Gastroesophageal sphincter (tissue), 4 donors: ENCODE measurements at places on chromosomes 5 and 9.
A peak's percentile ranks its signal among the peaks of the same experiment; 100 is the strongest.

DNA sequence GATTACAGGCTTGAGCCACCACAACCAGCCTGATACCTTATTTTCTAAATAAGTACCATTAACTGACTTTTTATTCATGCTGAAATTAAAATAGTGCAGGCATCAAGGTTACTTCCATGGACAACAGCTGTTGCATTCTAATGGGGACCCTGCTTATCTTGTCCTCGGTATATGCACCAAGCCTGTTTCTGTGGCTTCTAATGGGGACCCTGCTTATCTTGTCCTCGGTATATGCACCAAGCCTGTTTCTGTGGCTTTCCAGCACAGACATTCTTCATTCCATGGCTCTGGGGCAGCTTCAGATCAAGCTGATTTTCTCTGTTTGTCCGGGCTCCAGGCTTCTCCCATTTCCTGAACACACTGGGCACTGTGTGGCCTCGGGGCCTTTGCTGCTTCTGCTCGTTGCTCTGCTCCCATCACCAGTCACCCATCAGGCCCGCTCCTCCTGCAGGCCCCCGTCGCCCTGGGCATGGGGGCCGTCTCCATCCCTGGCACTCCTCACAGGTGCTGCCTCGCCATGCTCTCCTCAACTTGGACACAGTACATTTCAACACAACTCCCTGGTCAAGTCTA is 30.7 kb downstream of the ZNF354A start:
- ATAC-seq = no peak

- ATAC-seq = peak; percentile 95
Measured at GRCh38 chr5:169803077-169803981, 166.3 kb downstream of the DOCK2 start.

GRCh38 chr5:177429248-177430040 is 3.0 kb downstream of the GRK6 start:
- ATAC-seq = no peak

DNA sequence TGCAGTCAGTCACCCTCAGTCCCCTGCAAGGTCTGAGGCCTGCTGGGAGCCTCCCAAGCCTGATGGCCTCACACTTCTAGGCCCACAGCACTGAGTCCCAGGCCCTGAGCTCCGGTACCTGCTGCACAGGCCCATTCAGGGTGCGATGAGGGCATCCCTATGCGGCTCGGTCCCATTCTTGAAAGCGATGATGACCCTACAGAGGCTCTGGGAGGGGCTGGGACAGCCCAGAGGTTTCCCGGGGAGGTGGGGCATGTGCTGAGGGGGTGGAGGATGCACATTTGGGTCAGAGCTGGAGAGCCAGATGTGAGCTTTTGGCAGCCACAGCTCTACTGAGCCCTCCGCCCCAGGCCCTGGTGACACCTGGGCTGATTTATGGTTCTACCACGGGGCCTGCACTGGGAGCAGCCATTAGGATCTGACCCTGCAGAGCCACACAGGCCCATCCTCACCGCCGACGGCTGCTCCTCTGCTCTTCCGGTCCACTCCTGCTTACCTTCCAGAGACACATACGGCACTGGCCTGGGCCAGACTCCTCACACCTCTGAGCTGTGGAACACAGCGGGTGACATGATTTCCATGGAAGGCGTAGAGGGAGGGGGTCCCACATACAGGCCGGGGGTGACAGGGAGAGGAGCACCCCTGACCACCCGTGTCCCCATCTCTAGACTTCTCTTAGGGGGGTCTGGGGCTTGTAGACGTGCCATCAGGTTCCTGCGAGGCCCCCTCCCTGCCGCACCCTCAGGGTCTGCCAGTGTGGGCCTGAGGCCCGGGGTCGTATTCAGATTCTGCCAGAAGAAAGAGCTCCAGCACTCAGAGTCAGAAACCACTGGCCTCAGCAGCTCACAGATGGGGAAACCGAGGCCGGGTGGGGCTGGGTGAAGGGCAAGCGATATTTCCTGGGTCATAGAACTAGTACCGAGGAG is 53.4 kb downstream of the COL23A1 start:
- no peak for ATAC-seq

GRCh38 chr5:19258686-19259085 is 729.3 kb downstream of the CDH18 start:
- no peak for ATAC-seq

- ATAC-seq = no peak
Measured at GRCh38 chr5:6115852-6116251, 262.5 kb downstream of the MED10 start.

DNA sequence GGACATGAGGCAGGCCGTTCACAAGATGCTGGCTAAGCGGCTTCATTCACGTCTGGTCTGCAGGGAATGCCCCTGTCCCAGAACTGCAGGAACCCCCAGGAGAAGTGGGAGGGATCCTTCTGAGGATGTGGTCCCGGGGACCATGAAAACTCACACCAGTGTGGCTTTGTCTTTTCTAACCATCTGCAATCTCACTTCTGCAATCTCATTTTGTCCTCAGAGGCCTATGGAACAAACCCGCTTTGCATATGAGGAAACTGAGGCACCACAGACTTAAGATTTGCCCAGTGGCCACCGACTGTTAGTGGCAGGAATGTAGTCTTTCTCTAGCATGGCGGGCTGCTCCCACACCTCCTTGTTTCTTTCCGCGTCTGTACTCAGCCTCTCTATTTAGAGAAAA is 6.9 kb downstream of the CXCL14 start:
- no peak for ATAC-seq

DNA sequence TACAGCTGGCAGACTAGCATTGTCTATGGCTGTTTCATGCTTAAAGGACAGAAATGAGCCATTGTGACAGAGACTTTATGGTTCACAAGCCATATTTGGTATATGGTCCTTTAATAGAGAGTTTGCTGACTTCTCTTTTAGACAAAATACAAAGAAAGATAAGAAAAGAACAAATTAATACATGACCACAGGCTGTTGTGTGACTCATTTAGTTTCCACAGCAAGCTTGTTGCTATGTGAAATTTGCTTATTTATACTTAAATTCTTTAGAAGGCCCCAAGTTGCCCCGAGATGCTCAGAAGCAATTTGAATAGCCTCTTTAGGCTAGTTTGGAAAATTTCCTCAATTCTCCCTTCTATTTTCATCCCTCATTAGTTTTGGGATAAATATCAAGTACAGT is 315.3 kb upstream of the RPS23 start:
- ATAC-seq = no peak

GRCh38 chr5:1129711-1130055 is 17.8 kb upstream of the SLC12A7 start:
- no peak for ATAC-seq

- no peak for ATAC-seq
Measured at GRCh38 chr9:90156318-90156717, 486.3 kb downstream of the DIRAS2 start.

- ATAC-seq = no peak
Measured at GRCh38 chr9:17453751-17454150, 125.1 kb upstream of the SH3GL2 start.

DNA sequence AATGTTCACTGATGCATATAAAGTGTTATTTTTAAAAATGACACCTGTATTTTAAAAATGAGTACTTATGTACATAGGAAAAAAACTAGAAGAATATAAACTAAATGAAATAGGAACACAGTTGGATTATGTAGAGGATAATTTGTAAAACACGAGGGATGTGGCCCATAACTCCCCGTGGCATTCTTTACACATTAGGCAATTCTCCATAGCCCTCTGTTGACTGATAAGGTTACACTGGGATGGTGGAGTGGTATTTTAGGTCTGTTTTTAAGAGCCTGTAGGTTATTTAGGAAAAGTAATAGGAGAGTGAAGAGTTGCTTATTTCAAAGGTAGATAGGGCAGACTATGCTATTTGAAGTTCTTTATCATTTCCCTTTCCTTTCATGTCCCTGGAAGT is 1.8 kb downstream of the CAVIN4 start:
- no peak for ATAC-seq

DNA sequence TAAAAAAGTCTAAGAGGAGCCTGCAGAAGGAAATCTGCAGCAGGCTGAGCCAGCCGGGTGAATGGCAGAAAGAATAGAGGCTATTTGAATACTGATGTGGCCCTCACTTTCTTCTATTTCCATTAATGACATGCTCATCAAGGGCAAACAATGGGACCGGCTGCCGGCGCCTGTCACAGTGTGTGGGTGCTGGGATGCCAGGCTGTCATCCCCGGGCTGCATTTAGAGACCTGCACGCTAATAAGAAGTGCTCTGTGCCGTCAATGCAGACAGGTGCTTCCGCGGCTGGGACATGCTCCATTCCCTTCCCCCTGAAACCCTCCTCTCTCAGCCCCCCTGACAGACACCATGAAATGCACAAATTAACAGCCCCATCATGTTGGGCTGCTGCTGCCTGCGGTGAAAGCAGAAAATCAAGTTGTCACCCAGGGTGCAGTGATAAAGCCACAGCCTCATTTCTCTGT is 217.7 kb upstream of the TBCA start:
- ATAC-seq = no peak

- no peak for ATAC-seq
Measured at GRCh38 chr5:50401336-50401735, 39.8 kb downstream of the EMB start.

- no peak for ATAC-seq
Measured at GRCh38 chr9:129810788-129811187, 7.8 kb downstream of the TOR1B start.

GRCh38 chr5:140926443-140927227 is 536 bp downstream of the PCDHAC1 start:
- ATAC-seq = peak; percentile 92

DNA sequence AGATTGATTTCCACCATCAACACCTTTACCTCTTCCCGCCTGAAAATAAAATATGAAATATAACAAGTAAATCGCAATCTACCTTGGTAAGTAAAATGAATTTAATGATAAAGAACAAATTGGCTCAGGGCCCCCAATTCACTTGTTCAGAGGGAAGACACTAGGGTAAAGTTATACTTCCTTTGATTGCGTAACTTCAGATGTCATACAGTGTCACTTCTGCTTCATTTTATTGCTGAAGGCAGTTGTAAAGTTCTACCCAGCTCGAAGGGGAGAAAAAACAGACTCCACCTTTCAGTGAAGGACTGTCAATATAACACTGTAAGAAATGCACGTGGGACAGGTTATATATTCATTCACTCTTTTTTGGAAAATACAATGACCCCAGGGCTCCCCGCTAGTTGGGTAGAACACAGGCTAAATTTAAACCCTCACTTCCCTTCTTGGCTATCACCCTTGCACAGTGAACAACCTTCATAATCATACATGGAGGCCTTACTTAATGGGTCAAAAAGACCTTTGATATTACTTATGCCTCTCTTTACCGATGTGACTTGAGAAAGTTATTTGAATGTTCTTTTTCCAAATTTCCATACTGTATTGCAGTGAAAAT is 848.8 kb downstream of the MAT2B start:
- ATAC-seq = no peak

GRCh38 chr9:127545196-127546124 is 66.6 kb upstream of the STXBP1 start:
- ATAC-seq = peak; percentile 50

DNA sequence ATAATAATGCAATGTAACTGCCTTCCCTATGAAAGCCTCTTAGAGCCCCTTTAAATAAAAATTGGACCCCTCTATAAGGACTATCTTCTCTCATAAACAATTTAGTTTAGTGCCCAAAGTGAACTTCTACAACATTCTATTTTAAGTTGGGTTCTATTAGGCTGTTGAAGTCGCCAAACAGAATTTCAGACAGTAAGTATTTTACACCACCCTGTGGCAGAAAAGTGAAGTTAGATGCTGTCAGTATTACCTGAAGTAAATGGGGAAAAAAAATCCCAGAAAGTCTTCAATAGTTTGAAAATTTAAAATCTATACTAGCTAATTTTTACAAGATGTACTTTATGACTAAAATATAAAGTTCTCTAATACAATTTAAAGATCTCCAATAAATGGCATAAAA is 29.5 kb downstream of the CAAP1 start:
- no peak for ATAC-seq

DNA sequence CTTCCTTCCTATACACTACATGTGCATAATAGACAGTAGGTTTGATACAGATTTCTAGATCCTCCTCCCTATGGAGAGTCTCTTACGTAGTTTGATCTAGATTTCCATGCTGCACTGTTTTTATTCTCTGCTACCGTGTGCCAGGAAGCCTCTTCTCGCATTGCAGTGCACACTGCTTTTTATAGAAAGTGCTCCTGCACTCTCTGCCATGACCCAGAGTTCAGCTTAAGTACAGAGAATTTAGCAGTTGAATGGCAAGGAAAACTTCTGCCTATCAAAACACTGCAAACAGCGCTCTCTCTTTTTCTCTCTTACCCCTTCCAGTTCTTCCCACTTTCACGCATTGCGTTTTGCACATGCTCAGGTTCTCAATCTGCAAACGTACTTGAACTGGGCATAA is 187.4 kb downstream of the ARHGAP26 start:
- ATAC-seq = no peak

GRCh38 chr9:99391937-99392594 is 170.0 kb downstream of the SEC61B start:
- no peak for ATAC-seq

DNA sequence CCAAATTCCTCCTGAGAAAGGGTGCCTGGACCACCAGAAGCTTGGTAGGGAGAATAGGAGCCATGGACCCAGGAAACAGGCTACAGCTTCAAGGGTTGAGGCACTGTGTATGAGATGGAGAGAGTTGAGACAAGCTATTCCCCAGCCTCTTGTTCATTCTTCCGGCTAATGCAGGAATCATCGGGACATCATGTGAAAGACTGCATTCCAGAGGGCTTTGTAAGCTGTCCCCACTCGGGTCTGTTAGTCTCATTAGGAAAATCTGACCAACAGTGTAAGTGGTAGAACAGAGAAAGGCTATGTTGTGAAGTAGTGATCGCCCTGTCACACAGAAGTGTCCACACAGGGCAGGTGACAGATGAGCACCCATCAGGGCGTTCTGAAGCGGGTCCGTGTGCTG is 81.4 kb downstream of the GABBR2 start:
- no peak for ATAC-seq

DNA sequence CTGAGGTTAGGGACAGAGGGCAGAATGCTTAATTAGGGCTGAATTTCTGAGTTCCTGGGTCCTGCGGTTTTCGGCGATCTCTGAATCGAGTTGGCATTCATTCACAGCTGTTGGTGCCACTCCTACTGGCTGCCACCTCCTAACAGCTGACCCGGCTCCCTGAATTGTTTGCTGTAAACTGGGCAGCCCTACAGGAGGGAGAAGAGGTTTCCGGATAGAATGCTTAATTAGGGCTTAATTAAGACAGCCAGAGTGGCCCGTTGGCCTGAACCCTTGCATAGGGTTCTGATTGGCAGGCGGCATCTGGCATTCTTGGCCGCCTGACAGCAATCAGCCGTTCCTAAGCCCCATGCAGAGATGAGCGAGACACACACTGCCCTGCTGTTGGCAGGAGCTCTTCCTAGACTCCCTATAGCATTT is 25.7 kb downstream of the FRMPD1 start:
- ATAC-seq = no peak

DNA sequence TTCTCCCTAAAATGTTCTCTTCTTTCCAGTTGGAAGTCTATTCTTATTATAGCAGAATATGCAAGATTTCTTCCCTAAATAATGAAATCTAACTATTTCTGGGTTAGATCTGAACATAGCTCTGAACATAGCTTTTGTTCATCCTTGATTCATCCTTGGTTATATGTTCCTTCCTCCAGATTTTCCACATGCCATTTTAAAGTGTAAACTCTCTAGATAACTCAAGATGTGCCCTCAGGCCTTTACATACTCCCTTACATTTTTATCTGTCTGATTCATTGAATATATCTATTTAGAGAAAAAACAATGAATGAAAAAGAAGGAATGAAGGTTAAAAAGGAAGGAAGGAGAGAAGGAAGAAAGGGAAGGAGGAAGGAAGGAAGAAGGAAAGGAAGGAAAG is 100.9 kb downstream of the FBXO38 start:
- ATAC-seq = no peak
